ENCODE measurements at places on chromosomes 5 and 9. TPM values are rescaled to one million over a fixed set of nuclear protein-coding genes. Genes with fewer than 3 reads are reported as not detected.

- DNase-seq = no peak
These were observed 133.3 kb upstream of the ELL2 start for GRCh38 chr5:96094904-96095303.

GRCh38 chr9:128022886-128023285 lies 42.1 kb upstream of the EEIG1 start:
- peak; percentile 77 for DNase-seq

- DNase-seq = no peak
These were observed 24.3 kb downstream of the MAT2B start for GRCh38 chr5:163529698-163530097.

DNA sequence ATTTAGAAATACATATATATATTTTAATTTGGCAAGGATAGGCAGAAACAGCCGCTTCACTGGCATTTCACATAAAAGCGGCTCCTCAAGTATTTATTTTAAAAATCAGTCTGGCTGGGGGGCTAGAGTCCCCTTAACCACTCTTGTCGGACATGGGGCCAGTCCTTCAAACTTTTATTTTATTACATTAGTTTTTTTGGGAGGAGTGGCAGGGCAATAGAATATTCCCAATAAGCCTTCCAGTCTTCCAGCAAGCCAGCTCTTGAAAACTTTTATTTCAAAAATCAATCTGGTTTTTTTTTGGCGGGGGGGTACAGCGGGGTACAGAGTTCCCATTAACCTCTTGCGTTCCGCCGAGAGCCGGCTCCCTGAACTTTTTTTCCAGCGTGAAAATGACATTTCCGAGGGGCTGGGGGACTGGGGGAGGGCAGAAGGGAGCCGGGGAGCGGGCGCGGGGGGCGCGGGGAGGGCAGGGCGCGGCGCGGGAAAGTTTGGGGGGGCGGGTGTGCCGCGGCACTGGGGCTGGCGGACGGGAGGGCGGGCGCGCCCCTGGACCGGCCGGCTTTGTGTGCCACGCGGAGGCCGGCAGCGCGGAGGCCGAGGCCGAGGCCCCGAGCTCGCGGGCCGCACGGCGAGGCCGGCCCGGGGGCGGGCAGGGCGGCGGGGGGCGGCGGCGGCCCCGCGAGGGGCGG lies 504 bp upstream of the ZNF618 start:
- DNase-seq = peak; percentile 23

GRCh38 chr5:83095957-83096539 lies 18.7 kb downstream of the XRCC4 start:
- peak; percentile 90 for DNase-seq

- DNase-seq = no peak
These were observed 537.8 kb upstream of the PTGER4 start for GRCh38 chr5:40141896-40142295.

DNA sequence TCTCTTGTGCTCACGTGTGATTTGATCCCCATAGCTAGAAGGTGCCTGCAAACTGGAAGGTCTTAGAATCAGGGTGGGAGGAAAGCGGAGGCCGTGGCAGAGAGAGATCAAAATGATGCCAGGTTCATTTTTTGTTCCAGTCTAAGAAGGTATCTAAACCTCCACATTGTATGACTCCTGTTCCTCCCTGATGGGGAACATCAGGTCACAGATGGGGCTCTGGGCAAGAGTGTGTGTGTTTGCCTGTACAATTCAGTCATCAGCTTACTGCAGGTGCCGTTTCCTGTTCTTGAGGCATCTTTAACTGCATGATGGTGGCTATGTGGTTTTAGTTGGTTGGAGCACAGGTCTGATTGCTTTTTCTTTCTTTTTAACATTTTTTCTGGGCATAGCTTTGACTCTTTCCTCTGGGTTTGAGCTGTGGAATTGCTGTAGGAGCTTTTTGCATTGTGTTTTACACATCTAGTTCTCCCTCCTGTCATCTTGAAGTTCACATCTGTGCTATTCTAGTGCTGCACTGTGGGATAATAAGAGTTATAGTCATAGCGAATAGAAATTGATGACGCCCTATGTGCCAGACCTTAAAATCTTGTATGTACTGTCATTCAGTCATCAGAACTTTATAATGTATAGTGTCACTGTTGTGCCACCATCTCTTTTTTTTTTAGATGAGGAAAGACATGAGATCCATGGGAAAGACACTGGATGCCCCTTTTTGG lies 30.8 kb downstream of the ARHGAP26 start:
- no peak for DNase-seq

- DNase-seq = peak; percentile 50
These were observed 304.1 kb downstream of the ARRDC3 start for GRCh38 chr5:91079037-91079436.

- no peak for DNase-seq
These were observed 79.8 kb downstream of the CDO1 start for GRCh38 chr5:115736690-115737005.

DNA sequence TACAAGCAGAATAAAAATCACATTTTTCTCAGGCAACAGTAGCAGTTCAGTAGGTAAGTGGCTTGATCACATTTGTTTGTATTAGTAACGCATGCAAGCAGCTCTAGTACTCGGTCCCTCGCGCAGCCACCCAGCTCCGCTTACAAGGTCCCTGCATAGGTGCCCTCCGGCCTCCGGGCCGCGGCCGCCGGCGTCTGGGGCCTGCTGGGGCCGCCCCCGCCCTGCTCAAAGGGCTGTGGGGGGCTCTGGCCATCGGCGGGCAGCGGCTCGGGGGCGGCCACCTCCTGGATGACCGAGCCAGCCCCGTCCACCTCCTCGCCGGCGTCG lies 50.2 kb upstream of the UBAC1 start:
- DNase-seq = no peak

DNA sequence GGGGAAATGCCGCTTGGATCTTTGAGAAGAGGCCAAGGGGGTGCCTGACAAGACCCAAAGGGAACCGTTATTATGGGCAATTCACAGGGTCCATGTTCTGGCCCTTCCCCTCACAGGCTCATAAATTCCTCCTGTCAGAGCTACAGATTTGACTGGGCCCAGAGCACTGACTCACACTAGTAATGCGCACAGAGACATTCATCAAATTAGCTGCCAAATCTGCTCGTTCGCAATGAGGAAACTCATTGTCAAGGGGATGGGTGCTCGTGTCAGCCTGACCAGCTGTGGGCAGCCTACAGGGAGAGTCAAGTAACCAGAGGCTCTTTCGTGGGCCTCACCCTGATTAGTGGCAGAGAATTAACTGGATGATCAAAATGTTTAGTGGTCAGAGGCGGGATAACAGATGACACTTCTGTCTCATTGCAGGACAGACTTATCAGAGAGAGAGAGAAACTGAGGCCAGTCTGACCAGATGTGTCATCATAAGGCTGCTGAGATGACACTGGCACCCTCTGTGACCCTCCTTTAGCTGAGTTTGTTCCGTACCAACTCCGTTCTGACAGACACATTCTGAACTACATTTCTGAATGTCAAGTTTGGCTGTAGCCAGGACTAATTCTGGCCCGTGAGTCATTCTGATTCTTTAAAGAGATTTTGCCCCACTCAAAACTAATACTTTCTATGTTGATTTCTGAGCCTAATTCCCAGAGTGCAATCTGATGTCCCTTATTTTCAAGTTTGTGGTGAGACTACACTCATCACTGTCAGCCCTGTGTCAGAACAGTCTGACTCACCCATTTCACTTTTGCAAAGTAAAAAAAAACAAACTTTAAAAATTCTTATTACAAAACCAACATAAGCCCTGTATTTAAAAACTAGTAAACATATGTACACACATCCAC lies 377.1 kb downstream of the ACTL7B start:
- DNase-seq = peak; percentile 95

- DNase-seq = no peak
These were observed 23.3 kb downstream of the FST start for GRCh38 chr5:53503562-53504218.

- DNase-seq = no peak
These were observed 111.6 kb downstream of the ADRB2 start for GRCh38 chr5:148937830-148938521.

DNA sequence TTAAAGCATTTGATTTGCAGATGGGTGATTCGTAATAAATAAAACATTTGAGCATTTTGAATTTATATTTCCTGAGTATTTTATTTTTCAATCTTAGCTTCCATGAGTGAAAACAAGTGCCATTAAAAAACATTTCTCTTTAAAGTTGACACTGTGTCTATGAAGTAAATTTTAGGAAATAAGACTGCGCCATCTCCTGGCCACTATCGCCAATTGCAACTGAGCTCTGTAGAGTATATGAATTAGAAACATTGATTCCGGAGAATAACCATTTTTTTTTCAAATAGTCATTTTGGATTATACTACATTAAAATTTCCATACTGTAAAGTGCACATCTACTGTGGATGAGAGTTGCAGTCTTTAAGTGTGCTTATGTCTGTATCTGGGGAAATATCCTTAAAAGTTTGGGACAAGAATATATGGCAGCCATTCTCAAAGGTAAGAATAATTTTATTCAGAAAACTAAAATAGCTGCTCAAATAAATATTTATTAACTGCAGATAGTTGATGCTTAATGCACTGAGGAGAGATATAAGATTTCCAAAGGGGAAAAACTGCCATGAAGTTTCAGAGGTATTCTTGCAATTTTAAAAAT lies 5.9 kb downstream of the DMRTA1 start:
- DNase-seq = peak; percentile 37

DNA sequence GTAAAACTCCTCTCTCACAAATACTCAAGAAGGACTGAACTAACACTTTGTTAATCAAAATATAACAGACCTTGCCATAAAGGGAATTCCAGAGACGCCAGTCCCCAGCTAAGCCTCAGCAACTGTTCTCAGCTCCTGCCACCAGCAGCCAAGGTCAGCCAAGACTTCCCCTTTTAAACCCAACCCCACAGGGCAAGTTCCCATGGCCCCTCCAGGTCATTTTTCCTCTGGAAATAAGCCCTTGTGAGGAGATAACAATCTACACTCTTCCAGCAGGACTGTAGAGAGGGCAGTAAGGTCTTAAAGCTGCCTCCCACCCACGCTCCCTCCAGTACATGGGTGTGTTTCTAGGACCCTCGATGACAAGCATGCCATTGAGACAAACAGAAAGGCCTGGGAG lies 78.3 kb downstream of the DPYSL3 start:
- DNase-seq = no peak

GRCh38 chr9:99873531-99873930 lies 32.9 kb upstream of the STX17 start:
- peak; percentile 77 for DNase-seq

DNA sequence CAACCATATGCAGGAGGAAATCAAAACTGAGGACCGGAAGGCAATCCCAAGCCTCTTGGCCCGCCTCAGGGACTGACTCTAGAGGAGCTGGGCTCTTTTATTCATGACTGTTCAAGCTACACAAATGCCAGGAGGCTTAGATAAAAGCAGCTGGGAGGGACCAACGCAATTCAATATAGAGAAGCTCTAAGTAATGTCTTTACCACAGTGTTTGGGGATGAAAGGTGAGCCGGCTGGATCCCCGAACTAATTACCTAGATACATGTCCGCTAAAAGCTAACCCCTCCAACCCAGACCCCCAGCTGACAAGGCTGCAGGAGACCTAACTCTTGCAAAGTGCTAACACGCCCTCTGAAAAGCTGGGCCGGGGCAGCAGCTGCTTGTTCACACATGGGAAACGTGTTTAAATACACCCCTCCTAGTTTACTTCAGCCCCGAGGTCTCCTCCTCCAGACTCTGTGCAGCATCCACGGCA lies 67.5 kb downstream of the TLE1 start:
- DNase-seq = no peak

DNA sequence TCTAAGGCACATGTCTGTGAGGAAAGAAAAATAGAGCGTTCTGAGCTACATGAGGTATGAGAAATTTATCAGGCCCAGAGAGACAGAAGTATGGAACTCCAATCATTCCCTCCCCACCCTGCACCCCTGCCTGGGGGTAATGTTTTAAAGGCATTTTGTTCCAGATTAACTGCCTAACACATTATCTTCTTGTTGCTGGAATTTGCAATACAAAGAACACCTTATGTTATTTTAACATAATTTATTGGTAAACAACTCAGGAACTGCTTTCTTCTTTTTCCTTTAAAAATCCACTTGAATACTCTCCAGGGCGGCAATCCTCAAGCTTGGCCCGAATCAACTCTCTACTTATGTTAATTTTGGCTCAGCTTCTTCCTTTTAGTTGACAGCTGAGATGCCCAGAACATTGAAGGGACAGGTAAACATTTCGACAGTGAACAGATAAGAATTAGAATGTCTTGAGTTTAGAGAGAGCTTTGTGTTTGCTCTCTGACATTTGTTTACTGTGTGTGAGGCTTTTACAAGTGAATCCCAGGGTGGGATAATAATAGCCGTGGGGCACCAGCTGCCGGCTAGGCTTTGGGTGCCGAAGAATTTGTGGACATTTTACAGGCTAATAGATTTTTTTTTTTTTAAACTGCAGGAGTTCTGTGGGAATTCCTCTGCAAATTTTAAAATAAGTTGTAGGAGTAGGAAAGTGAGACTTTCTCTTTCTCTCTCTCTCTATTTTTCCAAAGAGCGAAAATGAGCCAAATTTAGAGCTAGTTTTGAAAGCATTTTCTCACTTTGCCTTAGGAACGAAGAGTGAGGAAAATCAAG lies 96.4 kb upstream of the TAF11L2 start:
- DNase-seq = no peak

GRCh38 chr5:109328626-109329025 lies 81.1 kb downstream of the PJA2 start:
- no peak for DNase-seq

DNA sequence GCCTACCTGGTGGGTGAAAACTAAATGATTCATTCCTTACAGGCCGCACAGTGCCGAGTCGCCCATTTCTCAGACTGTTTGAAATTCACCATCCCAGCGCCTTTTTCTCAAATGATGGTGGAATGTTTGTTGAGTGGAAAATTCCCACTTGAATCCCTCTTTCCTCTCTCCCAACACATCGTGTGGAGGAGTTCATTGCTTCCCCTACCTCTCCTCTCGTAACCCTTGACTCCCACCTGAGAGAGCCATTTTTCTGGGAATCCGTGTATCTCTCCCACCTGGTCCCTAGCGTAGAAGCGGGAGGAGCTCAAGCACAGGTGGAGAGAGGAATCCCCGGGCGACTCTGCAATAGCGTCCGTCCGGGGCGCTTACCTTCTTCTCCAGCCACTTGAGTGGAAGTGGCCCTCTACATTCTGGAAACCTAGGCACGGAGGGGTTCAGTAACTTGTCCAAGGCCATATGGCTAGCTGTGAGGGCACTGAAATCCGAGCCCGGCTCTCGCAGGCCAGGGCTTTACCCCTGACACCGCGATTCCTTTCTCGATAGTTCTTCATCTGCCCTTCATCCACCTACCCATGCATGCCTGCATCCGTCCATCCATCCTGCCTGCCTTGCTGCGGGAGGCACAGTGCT lies 683 bp downstream of the OSMR start:
- no peak for DNase-seq

GRCh38 chr9:127714951-127715469 lies 453 bp downstream of the PTRH1 start:
- no peak for DNase-seq

GRCh38 chr9:121324316-121324715 lies 45.7 kb downstream of the STOM start:
- no peak for DNase-seq

GRCh38 chr5:135608761-135609443 lies 30.1 kb upstream of the CXCL14 start:
- DNase-seq = no peak

LURAP1L gene
- 0.98 TPM for total RNA-seq

ANKDD1B gene
- total RNA-seq = not detected

NMUR2 gene
- not detected for total RNA-seq

NFIB gene
- total RNA-seq = 9.1 TPM

PAPPA gene
- total RNA-seq = 0.20 TPM

SLC6A3 gene
- not detected for total RNA-seq

EFNA5 gene
- 2.6 TPM for total RNA-seq

COQ4 gene
- 43.6 TPM for total RNA-seq

ABO gene
- not detected for total RNA-seq

PSMD5 gene
- 35.3 TPM for total RNA-seq

ZDHHC11 gene
- 0.12 TPM for total RNA-seq

PCDHA1 gene
- total RNA-seq = not detected

PDZD2 gene
- total RNA-seq = under 0.01 TPM

TDRD7 gene
- total RNA-seq = 14.8 TPM
